Gastroesophageal sphincter (tissue), 4 donors: ENCODE measurements at places on chromosomes 7 and 10. TPM values are rescaled to one million over a fixed set of nuclear protein-coding genes. Genes with fewer than 3 reads are reported as not detected.
A peak's percentile ranks its signal among the peaks of the same experiment; 100 is the strongest.

Gene CNPY1
- total RNA-seq, result not detected

DNA sequence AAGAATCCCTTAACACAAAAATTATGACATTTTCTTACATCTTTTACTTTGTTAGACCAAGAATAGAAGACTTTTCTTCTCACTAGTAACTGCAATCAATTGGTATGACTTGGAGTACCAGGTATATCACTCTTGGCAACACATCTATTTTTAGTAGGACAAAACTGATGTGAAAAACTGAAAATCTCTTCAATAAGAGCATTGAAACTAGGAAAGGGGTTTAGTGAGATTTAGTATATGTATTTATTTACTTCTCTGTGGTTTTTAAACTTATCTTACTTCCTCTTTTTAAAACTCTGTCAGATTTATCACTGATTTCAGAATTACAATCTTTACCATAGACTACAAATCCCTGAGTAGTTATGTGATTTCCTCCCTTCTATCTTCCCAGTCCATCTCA, 366.2 kb downstream of the PCDH15 start:
- ATAC-seq, result no peak

DNA sequence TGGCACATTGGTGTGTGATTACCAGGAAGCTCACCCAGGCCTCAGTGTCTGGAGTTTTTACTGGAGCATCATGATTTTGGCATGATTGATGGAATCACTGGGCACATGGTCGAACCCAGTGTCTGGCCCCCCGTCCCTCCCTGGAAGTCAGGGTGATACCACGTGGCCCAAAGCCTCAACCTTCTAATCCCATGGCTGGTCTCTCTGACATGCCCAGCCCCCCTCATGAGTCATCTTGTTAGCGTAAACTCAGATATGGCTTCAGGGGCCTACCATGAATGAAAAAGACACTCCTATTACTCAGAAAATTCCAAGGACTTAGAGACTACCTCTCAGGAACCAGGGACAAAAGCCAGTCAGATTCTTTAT, 109.3 kb downstream of the GRK5 start:
- ATAC-seq, result no peak

- peak; percentile 61 for ATAC-seq
Observed at GRCh38 chr10:114684822-114685209, 26.7 kb upstream of the ABLIM1 start.

GRCh38 chr10:111648046-111648445, 535.5 kb downstream of the GPAM start:
- no peak for ATAC-seq

Gene SAMD9L
- 4.4 TPM for total RNA-seq

GRCh38 chr7:27132214-27132613, 1.7 kb upstream of the HOXA4 start:
- no peak for ATAC-seq

Gene HDAC9
- total RNA-seq, result 128 TPM

- ATAC-seq, result peak; percentile 27
Observed at GRCh38 chr10:34808801-34809745, 6.0 kb downstream of the PARD3 start.

- ATAC-seq, result peak; percentile 60
Observed at GRCh38 chr7:85682833-85683620, 496.2 kb upstream of the SEMA3D start.

DNA sequence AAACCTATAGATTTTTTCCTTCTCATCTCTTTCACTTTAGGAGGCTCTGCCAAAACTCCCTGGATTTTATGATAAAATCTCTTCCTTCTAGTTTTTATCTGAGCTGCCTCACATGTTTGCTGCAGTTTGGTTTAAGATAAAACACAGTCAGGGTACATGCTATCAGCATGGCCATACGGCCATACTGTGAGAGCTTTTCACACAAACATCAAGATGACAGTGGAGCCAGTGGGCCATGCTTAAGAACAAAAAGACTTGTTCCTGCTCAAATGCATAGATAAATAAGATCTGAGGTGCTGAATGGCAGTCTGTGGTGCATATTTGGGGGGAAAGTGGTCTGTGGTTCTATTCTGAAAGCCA, 91.0 kb downstream of the ELMO1 start:
- no peak for ATAC-seq

GRCh38 chr10:60155943-60156683, 233.6 kb downstream of the ANK3 start:
- no peak for ATAC-seq
